Retina (tissue), 1 donor: ENCODE measurements at places on chromosomes 13 and 19.

- peak; percentile 92 for DNase-seq
These were observed 1.0 kb downstream of the PRMT1 start for GRCh38 chr19:49677901-49678674.

DNA sequence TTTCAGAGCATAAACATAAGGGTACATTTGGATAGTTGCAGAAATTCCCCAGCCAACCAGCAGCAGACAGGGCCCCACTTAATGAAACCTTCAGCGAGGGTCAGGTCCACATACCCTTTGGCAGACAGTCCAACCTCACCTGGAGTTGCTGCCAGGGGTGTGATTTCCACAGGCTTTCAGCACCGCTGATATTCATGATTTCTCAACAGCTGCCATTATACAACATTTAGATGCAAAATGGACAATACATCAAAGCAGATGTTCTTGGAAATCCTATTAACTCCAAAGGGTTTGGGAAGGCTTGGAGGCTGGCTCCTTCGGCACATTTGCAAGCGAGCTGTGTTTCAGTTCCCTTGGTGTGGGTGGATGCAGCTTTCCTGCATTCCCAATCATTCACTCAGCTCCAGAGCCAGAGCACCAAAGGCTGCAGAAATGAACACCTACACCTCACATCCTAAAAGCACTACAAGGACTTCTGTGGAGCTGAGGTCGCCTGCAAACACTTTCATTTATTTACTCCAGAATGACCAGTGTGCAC lies 147.2 kb upstream of the VSTM2B start:
- DNase-seq: peak; percentile 0

GRCh38 chr13:49454388-49455006 lies 10.4 kb downstream of the SETDB2 start:
- DNase-seq: no peak

GRCh38 chr13:19726611-19727010 lies 56.1 kb downstream of the PSPC1 start:
- no peak for DNase-seq

DNA sequence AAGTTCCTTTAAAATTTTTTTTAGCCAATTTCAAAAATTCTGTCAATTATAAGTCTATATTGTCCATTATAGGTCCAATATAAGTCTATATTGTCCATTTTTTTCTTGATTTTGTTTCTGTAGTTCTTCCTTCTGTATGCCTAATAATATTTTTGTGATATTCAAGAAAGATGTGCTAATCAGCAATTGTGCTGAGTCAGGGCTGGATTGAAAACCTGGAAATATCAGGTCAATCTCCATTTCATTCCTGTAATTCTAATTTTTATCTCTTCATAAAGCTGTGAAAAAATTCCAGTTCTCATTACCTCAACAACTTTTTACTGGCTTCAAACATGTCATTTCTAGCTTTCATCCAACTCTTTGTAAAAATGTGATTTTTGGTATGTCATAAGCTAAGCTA lies 353.7 kb downstream of the SLITRK6 start:
- DNase-seq: no peak

DNA sequence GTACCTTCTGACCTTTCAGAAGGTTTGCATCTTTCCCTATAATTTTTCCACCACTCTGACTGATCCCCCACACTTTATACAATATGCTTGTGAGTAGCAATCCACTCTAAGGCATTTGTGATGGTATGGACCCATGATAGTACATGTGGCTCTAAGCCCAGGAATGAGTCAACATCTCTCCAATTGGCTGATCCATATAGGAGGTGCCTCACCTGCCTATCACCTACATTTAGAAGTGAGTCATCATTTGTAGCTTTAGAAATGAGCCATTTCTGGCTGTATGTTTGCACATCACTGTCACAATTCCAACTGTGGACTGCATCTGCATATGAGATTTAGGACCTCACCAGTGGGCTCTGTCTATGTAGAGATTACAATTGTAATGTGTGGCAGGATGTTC lies 133.1 kb upstream of the ZNF91 start:
- no peak for DNase-seq

GRCh38 chr13:27658546-27658945 lies 36.9 kb downstream of the POLR1D start:
- DNase-seq: no peak

- DNase-seq: no peak
These were observed 26.9 kb upstream of the PIK3R2 start for GRCh38 chr19:18126097-18126496.

DNA sequence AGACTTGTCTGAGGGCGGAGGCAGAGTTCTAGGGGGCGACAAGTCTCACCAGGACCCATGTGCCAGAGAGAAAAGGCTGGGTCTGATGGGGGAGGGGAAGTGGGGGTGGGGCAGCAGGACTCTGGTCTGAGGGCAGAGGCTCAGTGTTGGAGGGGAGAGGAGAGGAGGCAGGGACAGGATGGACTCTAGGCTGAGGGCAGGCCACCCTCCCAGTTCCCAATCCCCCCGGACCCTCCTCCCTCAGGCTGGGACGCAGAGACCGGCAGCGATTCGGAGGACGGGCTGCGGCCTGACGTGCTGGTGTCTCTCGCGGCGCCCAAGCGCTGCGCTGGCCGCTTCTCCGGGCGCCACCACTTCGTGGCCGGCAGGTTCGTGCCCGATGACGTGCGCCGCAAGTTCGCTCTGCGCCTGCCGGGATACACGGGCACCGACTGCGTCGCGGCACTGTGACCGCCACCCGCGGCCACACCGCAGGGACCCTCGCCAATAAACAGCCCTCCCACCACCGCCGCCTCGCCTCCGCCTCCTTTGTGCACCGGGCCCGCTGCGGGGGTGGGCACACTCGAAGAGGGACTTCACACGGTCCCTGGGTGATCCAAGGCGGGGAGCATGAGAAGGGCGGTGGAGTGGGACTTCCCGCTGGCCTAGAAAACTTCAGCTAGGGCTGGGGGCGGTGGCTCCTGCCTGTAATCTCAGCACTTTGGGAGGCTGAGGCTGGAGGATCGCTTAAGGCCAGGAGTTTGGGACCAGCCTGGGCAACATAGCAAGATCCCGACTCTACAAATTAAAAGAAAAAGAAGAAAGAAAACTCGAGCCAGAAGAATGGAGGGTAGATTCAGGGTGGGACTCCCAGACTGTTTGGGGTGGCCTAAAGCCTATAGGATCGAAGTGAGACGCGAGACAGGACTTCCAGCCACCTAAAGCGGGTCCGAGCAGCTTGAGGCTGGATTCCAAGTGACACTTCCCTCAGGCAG lies 703 bp upstream of the CILP2 start:
- DNase-seq: peak; percentile 47

DNA sequence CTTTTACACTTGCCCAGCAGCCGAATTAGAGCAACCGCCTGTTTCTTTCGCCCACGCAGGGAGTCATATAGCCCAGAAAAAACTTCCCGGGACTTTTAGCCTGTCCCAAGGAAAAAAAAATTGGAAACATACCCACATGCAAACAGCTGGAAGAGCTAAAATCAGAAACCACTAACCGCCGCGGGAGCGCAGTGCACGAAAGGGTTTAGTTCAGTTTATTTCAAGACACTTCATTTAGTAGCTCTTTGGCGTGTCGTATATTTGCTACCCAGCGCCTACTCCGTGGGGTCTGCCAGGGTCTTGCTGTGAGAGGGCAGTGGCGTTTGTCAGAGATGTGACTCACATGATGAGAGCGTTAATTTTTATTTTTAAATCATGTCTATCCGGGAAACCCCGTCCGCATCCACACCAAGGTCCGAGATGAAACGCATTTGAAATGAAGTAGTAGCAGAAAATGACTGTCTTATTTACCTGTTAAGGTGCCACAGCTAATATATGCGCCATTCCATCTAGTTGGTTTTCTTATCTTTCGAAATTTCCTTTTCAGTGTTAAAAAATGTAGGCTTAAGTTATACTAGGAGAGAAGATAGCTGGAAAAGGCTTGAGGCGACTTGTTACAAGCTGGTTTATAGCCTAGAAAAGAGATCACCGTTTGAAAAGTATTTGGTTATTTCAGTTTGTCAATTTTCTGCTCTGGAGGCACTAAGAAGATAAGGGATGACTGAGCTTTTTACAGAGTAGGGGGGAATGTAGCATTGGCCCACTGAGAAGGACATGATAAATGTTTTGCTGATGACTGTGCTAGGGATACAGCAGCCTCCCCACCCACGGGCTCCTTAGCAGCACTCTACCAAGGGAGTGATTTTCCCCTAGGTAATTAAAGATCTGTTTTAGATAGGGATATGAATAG lies 1.7 kb downstream of the KLF5 start:
- peak; percentile 69 for DNase-seq

- DNase-seq: no peak
These were observed 152.5 kb downstream of the COL4A1 start for GRCh38 chr13:110154410-110154933.

- DNase-seq: no peak
These were observed 22.0 kb downstream of the BLOC1S3 start for GRCh38 chr19:45200568-45200967.

DNA sequence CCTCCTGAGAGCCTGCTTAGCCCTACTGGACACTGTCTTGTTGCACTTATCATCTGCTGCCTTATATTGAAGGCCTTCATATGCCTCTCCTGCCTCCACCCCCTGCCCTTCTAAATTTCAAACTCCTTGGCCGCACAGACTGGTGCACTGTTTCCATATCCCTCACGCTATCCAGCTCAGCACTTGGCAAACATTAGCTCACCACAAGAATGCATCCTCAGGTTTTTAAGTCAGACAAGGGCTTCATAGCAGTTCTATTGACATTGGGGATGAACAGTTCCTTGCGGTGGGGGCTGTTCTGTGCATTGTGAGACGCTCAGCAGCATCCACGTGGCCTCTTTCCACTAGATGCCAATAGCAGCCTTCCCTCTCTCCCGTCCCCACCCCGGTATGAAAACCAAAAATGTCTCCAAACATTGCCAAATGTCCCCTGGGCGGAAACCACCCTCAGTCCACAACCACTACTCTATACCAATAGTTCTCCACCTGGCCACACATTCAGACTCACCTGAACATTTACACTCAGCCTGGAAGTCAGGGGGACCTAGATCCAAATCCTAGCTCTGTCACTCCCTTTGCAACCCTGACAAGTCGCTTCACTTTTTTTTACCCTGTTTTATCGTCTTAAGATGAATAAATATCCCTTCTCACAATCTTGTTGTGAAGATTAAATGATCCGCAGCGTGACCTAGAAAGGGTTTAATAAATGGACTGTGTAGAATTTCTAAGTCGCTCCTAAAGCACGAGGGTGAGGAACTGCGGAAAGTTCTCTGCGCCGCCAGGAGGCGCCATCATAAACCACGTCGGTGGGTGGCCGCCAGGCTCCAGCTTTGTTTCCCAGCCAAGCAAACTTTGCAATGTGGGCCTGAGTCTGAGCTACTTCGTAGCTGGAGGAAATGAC lies 3.6 kb upstream of the CEACAM3 start:
- peak; percentile 28 for DNase-seq

GRCh38 chr13:97266772-97267417 lies 44.8 kb downstream of the MBNL2 start:
- DNase-seq: no peak
